ENCODE measurements at places on chromosomes 7 and 10.

- peak; percentile 94 for DNase-seq
Measured at GRCh38 chr7:23696916-23697441, 13.0 kb upstream of the STK31 start.

- peak; percentile 82 for DNase-seq
Measured at GRCh38 chr7:105830405-105831301, 45.7 kb downstream of the ATXN7L1 start.

GRCh38 chr7:11343136-11343535 is 369.5 kb downstream of the PHF14 start:
- no peak for DNase-seq

DNA sequence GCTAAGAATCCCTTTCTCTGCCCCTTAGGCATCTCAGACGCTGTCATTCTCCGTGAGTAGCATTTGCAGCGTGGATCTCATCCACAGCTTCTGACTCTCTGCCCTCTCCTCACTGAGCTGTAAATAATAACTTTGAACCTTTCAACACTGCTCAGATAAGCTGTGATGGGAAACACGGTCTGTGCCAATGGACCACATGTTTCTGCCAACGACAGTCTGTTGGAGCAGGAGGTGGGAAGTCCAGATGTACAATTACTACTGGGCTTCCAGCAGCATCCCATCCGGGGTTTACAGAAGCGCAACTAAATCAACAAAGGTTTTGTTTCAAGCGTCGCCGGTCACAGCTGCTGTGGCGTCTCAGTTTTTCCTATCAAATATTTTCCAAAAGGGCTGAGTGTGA is 1110.6 kb downstream of the TYW1 start:
- DNase-seq: peak; percentile 75

DNA sequence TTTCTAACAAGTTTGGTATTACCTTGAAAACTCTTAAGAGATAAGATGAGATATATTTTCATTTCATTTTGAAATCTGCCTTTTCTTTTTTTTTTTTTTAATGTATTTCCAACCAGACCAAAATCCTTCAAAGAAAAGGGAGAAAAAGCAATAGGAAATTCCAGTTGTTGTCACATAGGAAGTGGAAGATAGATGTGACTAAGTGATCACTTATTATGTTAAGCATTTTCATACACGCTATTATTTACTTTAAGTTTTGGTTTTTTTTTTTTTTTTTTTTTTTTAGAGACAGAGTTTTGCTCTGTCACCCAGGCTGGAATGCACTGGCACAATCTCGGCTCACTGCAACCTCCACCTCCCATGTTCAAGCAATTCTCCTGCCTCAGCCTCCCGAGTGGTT is 197.2 kb upstream of the FRMD4A start:
- DNase-seq: no peak

- DNase-seq: peak; percentile 19
Measured at GRCh38 chr10:77328272-77328816, 309.3 kb downstream of the KCNMA1 start.

DNA sequence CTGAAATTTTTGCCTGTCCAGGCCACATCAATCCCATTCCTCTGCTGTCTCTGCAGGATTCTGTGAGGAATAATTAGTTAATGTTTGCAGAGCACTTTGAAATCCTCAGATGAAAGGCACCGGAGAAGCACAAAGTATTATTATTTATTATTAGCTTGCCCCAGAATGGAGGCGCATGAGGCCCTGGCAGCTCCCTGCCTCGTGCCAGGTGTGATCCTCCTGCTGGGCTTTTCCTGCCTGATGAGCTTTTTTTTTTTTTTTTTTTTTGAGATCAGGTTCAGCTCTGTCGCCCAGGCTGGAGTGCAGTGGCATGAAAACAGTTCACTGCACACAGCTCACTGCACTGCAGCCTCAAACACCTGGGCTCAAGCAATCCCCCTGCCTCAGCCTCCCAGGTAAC is 65.2 kb downstream of the TCF7L2 start:
- DNase-seq: no peak

- DNase-seq: no peak
Measured at GRCh38 chr7:351256-351655, 61.3 kb downstream of the FOXL3 start.

- peak; percentile 98 for DNase-seq
Measured at GRCh38 chr7:3244241-3244814, 56.7 kb upstream of the SDK1 start.

- peak; percentile 30 for DNase-seq
Measured at GRCh38 chr7:132066761-132067171, 509.5 kb downstream of the PLXNA4 start.

DNA sequence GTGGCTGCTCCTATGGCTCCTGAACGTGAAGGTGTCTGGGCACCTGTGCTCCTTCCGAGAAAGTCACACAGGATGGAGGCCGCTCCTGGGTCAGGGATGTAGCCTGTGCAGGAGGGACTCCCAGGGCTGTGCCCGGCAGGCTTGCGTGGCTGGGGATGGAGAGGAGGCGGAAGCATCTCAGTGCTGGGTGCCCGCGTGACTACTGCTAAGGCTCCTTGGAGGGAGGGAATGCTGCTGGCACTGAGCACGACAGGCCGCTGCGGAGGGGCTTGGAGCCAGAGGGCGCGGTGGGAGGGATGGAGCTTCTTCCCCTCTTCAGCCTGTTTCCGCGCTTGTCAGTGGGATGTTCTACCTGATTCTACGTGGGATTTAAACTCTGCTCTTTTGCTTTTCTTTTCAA is 35.0 kb downstream of the ADCY1 start:
- DNase-seq: no peak

GRCh38 chr10:30068492-30069223 is 9.3 kb upstream of the JCAD start:
- no peak for DNase-seq

DNA sequence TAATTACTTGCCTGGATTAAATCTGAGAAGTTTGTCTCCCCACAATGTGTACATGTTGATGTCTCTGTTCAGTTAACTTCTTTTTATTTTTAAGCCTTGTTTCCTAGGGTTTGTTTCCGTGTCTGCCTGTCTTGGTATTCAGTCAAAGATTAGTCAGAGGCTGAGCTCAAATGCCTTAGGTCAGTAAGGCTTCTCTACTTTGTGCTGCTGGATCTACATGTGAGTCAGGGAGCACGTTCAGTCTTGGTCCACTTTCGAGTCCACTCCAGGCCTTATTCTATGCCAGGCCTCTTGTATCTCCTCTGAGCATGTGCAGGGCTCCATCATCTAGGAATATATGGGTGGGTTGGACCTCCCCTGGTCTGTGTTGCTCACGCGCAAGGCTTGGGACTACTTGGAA is 93.3 kb upstream of the FZD8 start:
- peak; percentile 19 for DNase-seq
